NCI-H187 treated with DMSO at 0.1 percent for 48 hours (cell line): ENCODE measurements at places on chromosomes 11 and 22.

GRCh38 chr22:38653741-38654140 lies 2.5 kb downstream of the FAM227A start:
- DNase-seq: no peak

DNA sequence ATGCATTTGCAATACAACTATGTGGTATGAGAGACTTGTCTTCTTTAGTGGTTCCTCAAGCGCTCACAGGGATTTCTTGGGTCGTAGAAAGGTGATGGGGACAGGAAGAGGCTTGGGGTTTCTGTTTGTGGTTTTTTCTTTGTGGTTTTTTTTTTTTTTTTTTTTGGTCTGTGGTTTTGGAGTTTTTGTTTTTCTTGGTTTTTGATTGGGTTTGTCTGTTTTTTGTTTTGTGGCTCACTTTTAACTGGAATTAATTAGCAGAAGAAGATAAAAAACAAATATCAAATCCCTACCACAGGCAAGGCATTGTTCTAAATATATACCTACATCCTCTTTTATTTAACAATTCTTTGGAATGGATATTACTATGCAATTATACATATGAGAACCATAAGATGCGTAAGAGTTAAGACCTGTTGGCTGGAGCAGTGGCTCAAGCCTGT lies 5.5 kb downstream of the TTC28 start:
- DNase-seq: no peak

DNA sequence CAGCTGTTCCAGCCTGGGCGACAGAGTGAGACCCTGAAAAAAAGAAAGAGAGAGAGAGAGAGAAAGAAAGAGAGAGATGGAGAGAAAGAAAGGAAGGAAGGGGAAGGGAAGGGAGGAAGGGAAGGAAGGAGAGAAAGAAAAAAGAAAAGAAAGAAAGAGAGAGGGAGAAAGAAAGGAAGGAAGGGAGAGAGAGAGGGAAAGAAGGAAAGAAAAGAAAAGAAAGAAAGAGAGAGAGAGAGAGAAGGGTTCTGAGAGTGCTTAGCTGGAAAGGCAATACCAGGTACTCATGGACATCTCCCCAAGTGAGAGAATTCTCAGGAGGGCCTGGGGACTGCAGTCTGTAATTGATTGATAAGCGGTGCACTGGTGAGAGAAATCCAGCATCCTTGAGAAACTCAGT lies 12.8 kb upstream of the PRAME start:
- DNase-seq: no peak

DNA sequence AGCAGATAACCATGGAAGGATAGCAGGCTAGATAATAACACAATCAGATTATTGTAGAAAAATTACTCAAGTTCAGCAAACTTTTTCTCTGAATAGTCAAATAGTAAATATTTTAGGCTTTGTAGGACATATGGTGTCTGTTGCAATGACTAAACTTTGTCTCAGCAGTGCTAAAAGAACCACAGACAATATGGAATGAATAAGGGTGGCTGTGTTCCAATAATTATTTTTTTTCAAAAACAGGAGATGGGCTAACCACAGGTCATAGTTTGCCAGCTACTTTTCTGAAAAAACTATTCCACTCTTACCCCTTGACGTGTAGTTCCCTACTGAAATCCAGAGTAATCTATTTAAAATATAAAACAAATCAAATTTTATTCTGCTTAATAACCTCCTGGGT lies 153.9 kb upstream of the LRRC4C start:
- no peak for DNase-seq

- no peak for DNase-seq
Observed at GRCh38 chr11:128174465-128175291, 412.7 kb downstream of the ETS1 start.

DNA sequence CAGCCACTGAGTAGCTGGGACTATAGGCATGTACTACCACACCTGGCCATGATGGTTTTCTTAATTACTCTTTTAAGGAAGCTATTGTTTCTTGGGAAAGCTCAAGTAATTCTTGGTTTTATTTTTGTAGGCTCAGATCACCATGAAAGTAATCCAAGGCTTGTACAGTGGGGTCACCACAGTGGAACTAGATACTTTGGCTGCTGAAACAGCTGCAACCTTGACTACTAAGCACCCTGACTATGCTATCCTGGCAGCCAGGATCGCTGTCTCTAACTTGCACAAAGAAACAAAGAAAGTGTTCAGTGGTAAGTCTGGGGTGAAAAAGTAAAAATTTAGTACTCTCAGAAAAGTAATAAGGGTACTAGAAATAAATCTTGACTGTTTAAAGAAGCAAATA lies 11.3 kb downstream of the RRM1 start:
- DNase-seq: no peak

- no peak for DNase-seq
Observed at GRCh38 chr11:62534779-62535545, 11.6 kb downstream of the AHNAK start.

DNA sequence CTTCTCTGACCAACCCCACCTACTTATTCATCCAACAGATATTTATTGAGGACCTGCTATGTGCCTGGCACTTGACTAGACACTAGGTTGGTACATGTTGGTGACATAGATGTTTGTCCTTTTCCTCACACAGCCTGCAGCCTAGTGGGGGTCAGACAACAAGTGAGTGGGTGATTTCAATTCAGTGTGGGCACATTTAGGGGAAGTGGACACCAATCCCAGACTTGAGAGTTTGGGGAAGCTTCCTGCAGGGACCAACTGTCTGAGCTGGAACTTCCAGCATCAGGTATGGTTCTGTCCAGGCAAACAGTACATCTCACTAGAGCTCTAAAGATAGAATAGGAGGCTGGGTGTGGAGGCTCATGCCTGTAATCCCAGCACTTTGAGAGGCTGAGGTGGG lies 5.8 kb upstream of the BCL9L start:
- no peak for DNase-seq
